Activated CD4-positive, CD25-positive, alpha-beta regulatory T cell (primary cell): ENCODE measurements at places on chromosomes 13 and 19.

DNA sequence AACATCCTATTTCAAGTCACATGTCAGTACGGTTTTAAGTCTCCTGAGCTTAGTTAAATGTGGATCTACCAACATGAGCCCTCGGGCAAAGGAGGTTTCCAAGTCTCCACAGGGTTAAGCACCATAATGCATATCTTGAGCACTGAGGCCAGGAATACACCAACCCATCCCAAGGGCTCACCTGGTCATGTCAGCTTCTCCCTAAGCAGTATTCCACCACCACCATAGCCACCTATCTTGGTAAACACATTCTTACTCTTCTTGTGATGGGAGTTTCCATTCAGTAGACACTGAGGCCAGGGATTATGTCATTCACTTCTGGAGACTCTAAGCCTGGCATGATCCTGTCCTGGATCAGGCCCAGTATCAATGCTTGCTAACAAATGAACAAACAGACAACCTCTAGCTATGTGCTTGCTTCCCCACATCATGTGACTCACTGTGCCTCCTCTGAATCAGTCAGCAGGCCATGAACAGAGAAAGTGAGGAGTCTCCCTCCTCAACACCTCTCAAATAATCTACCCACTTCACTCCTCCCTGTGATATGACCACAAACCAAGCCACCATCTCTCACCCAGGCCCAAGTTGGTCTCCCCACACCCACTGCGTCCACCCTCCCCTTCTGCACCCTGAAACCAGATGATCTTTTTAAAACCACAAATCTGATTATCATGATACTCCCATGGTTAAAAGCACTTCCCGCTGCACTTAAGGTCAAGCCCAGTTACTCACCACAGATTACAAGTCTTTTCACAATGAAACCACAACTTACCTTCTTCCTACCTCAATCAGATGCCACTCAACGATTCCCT is 5.8 kb downstream of the PEG3 start:
- DNase-seq: no peak

- no peak for DNase-seq
Observed at GRCh38 chr19:18418029-18418482, 1.1 kb upstream of the SSBP4 start.

- DNase-seq: no peak
Observed at GRCh38 chr13:51325837-51326236, 13.7 kb upstream of the SERPINE3 start.

- DNase-seq: no peak
Observed at GRCh38 chr13:35993686-35994085, 137.5 kb downstream of the DCLK1 start.

- DNase-seq: peak; percentile 48
Observed at GRCh38 chr19:41795031-41795461, 1.3 kb upstream of the CEACAM3 start.

DNA sequence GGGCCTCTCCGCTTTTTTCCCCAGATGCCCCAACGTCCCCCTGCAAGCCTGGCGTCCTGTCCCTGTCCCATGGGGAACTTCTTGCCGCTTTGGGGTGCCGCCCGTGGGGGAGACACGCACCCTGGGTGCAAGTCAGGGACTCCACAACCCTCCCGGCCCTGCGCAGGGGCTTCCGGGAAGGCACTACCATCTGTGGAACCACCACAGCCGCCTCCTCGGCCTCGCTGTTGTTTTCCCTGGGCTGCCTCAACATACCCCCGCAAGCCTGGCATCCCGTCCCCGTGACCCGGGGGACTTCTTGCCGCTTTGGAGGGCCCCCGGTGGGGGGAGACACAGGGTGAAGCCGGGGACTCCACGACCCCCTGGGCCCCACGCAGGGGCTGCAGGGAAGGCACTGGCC is 238.4 kb downstream of the TUBA3C start:
- no peak for DNase-seq

GRCh38 chr13:112690283-112690929 is 568 bp downstream of the ATP11A start:
- peak; percentile 38 for DNase-seq

GRCh38 chr19:869245-870177 is 10.0 kb downstream of the CFD start:
- no peak for DNase-seq

GRCh38 chr13:74372511-74372910 is 238.3 kb upstream of the KLF12 start:
- no peak for DNase-seq

DNA sequence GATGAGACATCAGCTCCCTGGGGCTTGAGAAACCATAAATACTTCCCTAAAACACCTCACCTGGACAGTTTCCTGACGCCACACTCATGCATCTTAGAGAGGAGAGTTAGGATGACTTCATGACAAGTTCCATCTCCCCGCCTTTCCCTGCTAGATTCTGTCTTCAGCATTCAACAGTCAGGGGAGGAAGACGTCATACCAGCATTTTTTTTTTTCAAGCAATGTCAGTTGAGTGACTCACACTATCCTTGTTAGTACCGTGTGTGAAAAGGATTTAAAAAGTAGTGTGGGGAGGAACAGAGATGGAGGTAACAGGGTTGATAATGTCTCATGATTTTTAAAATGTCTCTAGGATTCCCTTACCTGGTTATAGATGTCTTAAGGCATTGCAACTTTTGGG is at the start of gene OR7D2:
Gene OR7D2, plus strand, starts transcription at position 79 of the 400 bp plus-strand sequence. CDS start 6,803 bp downstream, outside the sequence.
- DNase-seq: no peak
